ENCODE measurements at places on chromosomes 4 and X. TPM values are rescaled to one million over a fixed set of nuclear protein-coding genes. Genes with fewer than 3 reads are reported as not detected.

GRCh38 chr4:78864405-78865024 lies 74.7 kb downstream of the PAQR3 start:
- no peak overlapping the region for H3K27ac ChIP-seq
- H3K4me3 ChIP-seq = no peak overlapping the region
- no peaks in the 10 kb centered on the region for H3K27me3 ChIP-seq
- no peaks in the 10 kb centered on the region for H3K4me1 ChIP-seq
- H3K36me3 ChIP-seq = peaks cover 55% of the 10 kb centered on the region
- DNase-seq = no peak

- no peaks in the 10 kb centered on the region for H3K27me3 ChIP-seq
- H3K4me1 ChIP-seq = no peaks in the 10 kb centered on the region
- no peak overlapping the region for H3K4me3 ChIP-seq
- H3K36me3 ChIP-seq = no peaks in the 10 kb centered on the region
- no peak overlapping the region for H3K27ac ChIP-seq
Measured at GRCh38 chr4:165718660-165719059, 154.4 kb upstream of the TLL1 start.

- no peaks in the 10 kb centered on the region for H3K4me1 ChIP-seq
- DNase-seq = no peak
- H3K36me3 ChIP-seq = no peaks in the 10 kb centered on the region
- no peak overlapping the region for H3K27ac ChIP-seq
- no peaks in the 10 kb centered on the region for H3K27me3 ChIP-seq
- no peak overlapping the region for H3K4me3 ChIP-seq
Measured at GRCh38 chr4:125123570-125124109, 191.1 kb upstream of the FAT4 start.

DNA sequence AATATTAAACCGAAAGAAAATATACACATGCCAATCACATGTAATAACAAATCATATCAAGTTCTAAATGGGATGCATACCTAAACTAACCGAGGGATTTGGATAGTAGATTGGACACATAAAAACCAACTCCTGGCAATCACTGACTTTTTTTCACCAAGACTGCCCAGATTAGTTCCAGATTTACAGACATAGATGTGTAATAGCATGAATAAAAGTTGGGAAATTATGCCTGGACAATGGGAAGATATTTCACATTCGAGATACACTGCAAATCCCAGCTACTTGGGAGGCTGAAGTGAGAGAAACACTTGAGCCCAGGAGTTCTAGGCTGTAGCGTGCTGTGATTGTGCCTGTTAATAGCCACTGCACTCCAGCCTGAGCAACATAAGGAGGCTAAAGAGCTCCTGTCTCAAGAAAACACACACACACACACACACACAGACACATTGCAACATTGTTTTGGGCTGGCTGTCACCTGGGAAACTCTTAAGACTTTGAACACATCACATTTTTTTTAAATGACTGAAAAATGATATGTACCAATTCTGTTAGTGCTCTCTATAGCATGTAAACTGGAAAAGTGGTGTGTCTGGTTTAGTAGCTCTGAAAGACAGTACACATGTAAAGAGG lies 5.7 kb downstream of the RAB40A start:
- no peaks in the 10 kb centered on the region for H3K36me3 ChIP-seq
- no peaks in the 10 kb centered on the region for H3K27me3 ChIP-seq
- H3K27ac ChIP-seq = no peak overlapping the region
- no peaks in the 10 kb centered on the region for H3K4me1 ChIP-seq
- DNase-seq = no peak
- H3K4me3 ChIP-seq = no peak overlapping the region

- no peak overlapping the region for H3K27ac ChIP-seq
- H3K27me3 ChIP-seq = no peaks in the 10 kb centered on the region
- H3K36me3 ChIP-seq = no peaks in the 10 kb centered on the region
Measured at GRCh38 chrX:1012678-1013300, 199.7 kb downstream of the CRLF2 start.

DNA sequence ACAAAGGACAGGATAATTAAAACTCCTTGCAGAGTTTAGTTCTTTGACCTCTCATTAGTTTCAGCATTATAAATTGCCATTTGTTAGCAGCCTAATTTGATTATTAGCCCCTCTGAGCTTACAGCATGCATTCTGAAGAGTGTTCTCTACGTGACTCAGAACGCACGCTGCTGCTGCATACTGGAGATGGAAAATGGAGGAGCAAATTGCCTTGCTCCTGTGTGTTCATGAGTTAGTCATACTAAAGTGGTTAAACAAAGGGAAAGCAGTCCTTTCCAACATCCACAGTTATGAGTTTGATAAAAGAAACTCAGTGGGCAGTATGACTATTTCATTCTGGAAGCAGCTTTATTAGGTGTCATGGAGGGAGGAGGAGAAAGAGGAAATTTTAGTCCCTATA lies 922.5 kb downstream of the RPA4 start:
- DNase-seq = no peak
- H3K27me3 ChIP-seq = no peaks in the 10 kb centered on the region
- H3K36me3 ChIP-seq = no peaks in the 10 kb centered on the region
- no peak overlapping the region for H3K4me3 ChIP-seq
- H3K27ac ChIP-seq = no peak overlapping the region
- no peaks in the 10 kb centered on the region for H3K4me1 ChIP-seq

DNA sequence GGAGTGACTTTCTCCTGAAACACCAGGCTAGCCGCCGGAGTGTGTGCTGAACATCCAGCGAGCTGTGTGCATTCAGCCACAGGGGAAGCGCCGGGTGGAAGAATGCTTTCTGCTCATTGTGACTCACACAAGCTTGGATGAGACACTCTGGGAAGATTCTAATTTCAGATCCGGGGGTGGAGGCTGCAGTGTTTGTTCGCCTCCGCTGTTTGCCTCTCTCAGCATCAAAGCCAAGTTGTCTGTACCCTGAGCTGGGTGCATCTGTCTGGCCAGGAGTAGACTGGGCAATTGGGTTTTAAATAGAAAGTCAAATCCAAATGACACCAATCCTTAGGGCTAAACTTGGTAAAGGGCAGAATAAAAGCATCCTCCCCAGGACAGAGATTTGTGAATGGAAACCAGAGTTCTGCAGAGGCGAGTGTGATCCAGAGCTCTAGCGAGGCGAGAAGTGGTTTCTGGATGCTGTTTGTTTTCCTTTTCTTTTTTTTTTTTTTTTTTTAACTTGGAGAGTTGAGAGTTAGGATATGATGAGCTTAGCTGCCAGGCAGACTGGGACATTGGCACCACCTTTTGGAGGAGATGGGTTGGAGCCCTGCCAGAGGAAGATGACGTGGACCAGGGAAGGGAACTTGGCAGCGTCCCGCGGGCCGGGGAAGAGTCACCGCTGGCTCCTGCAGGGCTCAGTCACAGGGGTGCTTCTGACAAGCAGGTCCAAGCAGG lies 196.0 kb upstream of the PSAPL1 start:
- H3K4me3 ChIP-seq = no peak overlapping the region
- H3K36me3 ChIP-seq = no peaks in the 10 kb centered on the region
- no peaks in the 10 kb centered on the region for H3K4me1 ChIP-seq

- no peaks in the 10 kb centered on the region for H3K4me1 ChIP-seq
- no peak overlapping the region for H3K27ac ChIP-seq
- H3K36me3 ChIP-seq = no peaks in the 10 kb centered on the region
- no peak for DNase-seq
Measured at GRCh38 chrX:43176686-43177085, 398.7 kb upstream of the PPP1R2C start.

GRCh38 chr4:140135529-140136088 lies 18.4 kb downstream of the MAML3 start:
- H3K4me3 ChIP-seq = no peak overlapping the region
- DNase-seq = peak; percentile 39
- no peak overlapping the region for H3K27ac ChIP-seq

GRCh38 chr4:56164907-56165306 lies 216.2 kb downstream of the CEP135 start:
- no peaks in the 10 kb centered on the region for H3K27me3 ChIP-seq
- no peaks in the 10 kb centered on the region for H3K36me3 ChIP-seq
- no peak overlapping the region for H3K4me3 ChIP-seq
- no peak for DNase-seq

GRCh38 chr4:13525606-13526281 lies 18.6 kb downstream of the NKX3-2 start:
- H3K4me3 ChIP-seq = no peak overlapping the region
- H3K27ac ChIP-seq = no peak overlapping the region
- H3K4me1 ChIP-seq = no peaks in the 10 kb centered on the region
- H3K27me3 ChIP-seq = peaks cover 2% of the 10 kb centered on the region
- DNase-seq = no peak
- H3K36me3 ChIP-seq = no peaks in the 10 kb centered on the region

The MAPK10 gene
- 7.6 TPM for total RNA-seq

The CFAP299 gene
- not detected for total RNA-seq

The PDZD4 gene
- total RNA-seq = 1.4 TPM

The CXCL13 gene
- 0.53 TPM for total RNA-seq

The ACE2 gene
- 0.54 TPM for total RNA-seq

All from psoas muscle (tissue), 8 donors.